OCI-M1 (cell line): ENCODE measurements at places on chromosomes 16 and 17.

DNA sequence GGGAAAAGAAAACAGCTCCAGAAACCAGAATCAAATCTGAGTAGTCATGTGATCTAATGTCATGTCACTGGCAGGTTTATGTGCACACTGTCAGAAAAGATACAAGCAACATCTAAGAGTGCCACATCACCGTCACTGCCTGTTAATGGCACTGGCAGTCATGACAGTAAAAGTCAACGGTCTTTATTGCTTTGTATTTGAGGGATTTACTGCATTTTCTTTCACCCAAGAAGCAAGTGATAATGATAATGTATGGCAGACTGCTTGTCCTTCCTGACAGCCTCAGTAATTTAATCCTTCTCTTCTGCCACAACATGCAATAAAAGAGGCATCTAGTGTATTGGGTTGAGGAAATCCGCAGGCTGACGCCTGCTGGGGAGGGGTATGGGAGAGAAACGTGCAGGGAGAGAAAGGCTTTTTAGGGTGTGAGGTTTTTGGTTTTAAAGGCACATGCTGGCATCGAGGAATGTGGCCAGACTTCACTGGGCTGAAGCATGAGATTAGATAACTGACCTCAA lies 92.4 kb downstream of the RPGRIP1L start:
- DNase-seq, result peak; percentile 49

GRCh38 chr16:2821487-2822157 lies 4.6 kb downstream of the PRSS21 start:
- no peak for DNase-seq

GRCh38 chr17:38341035-38341721 lies 2.6 kb downstream of the GPR179 start:
- no peak for DNase-seq

- DNase-seq, result peak; percentile 59
Measured at GRCh38 chr16:87392821-87393679, 914 bp downstream of the MAP1LC3B start.

- DNase-seq, result no peak
Measured at GRCh38 chr16:81564421-81564911, 119.9 kb downstream of the CMIP start.

DNA sequence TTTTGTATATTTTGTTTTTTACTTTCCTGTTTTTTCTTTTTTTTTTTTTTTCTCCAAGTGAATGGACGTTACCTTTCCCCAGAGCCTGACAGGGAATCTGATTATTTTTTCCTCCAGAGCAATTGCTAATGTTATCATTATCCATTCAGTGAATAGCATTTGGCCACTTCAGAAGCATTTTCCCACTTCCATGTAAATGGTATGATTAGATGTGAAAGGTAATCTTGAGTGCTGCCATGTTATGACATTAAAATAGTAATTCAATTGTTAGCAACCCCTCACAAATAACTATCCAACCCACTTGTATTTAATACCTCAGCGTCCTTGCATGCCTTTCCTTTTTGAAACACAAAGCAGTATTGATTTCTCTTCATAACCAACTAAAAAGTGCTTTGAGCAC lies 1243.8 kb downstream of the CDH8 start:
- no peak for DNase-seq
